ENCODE measurements at places on chromosomes 2 and 18.

GRCh38 chr2:40734797-40735196, 282.9 kb upstream of the SLC8A1 start:
- no peak for DNase-seq

- no peak for DNase-seq
These were observed 118.4 kb downstream of the PKP4 start for GRCh38 chr2:158575051-158575635.

DNA sequence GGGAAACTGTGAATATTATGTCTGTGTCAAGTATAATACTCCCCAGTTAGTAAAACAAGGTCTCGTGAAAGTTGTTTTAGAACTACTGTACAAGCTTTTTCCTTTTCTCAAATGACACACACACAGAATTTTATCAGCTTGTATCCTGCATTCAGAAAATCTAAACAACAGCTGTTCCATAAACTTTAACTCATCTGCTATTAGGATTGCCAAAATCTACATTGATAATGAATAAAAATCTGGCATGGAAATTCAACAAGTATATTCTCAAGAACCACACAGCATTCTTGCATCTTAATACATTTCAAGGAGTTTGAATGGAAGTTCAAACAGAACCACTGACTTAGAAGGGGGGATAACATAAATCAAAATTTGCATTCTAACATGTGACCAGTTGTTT, 151.2 kb downstream of the SLC39A10 start:
- DNase-seq: no peak

DNA sequence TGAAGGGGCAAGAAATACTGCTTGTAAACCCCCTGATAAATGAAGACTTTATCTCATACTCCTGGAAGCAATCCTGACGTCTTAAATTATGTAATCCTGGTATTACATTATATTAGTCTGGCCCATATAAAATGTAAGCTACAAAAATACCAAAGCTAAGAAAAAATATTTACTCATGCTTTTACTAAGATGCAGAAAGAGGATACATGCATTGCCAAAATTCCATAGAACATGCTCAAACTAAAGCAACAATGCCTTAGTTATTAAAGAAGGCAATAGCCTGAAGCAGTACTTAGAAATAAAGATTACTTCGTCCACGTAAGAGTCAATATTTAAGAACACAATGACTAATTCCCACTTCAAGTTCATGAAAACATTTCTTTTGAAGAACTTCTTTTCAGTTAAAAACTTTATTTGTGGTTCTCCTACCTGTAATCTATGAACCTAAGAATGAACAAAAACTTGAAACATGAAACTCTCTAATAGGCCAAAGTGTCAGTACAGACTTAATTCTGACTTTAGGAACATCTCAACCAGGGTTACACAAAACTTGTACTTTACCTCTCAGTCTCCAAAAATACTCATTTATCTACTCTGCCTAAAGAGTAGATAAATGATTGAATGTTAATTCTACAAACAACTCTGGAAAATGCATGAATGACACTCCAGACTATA, 117.3 kb downstream of the THADA start:
- DNase-seq: no peak

DNA sequence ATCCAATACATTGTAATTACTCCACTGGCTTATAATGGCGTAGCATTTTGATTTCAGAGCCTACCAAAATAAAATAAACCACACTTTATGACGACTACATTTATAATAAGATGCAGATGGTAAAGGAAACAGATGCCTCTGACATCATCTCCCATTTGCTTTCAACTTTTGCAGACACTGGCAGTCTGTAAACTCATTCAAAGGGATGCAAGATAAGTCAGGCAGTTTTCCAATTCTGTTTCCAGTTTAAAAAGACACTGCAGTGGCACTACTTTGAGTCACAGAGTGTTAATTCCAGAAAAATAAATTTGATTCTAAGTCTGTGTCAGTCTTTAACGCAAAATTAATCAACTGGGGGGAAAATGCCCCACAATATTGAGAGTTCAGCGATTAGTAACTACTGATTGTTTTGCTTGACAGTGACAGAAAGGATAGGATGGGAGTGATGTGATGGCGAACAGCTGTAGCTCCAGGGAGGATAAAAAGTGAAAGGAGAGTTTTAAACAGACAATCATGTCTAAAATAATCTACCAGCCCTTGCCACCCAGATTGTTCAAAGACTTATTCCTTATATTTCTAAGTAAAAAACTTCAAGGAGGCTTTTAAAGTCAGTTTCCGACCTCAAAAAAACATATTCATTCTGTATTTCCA, 6.7 kb downstream of the DSEL start:
- DNase-seq: no peak

- peak; percentile 1 for DNase-seq
These were observed 241.2 kb upstream of the TANK start for GRCh38 chr2:160918906-160919503.

- DNase-seq: no peak
These were observed 28.7 kb upstream of the LRRC30 start for GRCh38 chr18:7202169-7202568.

DNA sequence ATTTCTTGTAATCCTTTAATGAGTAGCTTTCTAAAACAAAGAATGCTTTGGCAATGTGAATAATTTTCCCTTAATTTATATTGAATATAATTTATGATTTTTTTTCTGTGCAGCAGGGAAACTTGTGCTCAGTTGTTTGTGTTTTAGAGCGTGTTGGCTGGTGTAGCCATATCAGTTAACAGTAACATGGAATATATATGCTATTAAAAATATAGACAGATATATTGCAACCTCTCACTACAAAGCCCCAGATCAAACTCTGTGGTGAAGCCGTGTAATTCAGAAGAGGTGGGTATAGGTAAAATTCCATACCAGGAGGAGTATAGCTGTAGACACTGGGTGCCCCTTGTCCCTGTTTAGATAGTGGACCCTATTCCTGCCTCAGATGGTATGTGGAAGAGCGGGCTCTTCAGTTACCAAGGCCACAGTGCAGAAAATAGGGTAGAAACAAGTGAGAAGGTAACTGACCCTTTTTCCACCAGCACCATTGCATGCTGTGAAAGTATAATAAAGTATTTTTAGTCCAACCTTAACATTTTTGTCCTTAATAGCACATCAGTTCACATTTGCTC, 18.1 kb upstream of the RASGRP3 start:
- DNase-seq: no peak

- DNase-seq: no peak
These were observed 58.0 kb downstream of the SMAD2 start for GRCh38 chr18:47872426-47872825.
